ENCODE measurements at places on chromosomes 16 and 17.

DNA sequence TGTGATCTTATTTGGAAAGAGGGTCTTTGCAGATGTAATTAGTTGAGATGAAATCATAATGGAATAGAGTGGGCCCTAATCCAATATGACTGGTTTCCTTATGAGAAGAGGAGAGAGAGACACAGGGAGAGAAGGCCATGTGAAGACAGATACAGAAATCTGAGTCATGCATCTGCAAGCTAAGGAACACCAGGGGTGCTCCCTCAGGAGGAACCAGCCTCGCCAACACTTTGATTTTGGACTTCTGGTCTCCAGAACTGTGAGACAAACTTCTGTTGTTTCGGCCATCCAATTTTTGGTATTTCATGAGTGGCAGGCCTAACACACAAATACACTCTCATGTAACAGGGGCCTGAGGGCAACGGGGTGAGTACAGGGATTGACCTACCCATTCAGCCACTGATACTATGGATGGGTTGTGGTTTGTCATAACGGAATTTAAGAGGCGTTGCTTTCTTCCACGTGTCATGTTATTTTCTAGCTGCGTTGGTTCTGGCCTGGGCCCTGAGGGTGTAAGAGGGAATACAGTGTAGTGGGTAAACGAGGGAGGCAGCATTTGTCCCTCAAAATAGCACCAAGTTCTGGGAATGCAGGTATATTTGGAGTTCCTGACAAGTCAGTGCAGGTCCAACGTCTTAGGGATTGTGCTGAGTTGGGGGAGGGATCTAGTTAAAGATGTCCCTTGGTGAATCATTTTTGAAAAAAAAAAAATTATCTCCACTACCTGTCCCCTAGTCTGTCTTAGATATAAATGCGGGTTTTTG, 17.7 kb downstream of the PLCG2 start:
- DNase-seq = no peak

- no peak for DNase-seq
These were observed 39.9 kb upstream of the LONP2 start for GRCh38 chr16:48203974-48204824.

GRCh38 chr17:32627239-32627996, 140.6 kb downstream of the CDK5R1 start:
- DNase-seq = no peak

GRCh38 chr16:69503244-69503643, 62.5 kb upstream of the NFAT5 start:
- DNase-seq = no peak

DNA sequence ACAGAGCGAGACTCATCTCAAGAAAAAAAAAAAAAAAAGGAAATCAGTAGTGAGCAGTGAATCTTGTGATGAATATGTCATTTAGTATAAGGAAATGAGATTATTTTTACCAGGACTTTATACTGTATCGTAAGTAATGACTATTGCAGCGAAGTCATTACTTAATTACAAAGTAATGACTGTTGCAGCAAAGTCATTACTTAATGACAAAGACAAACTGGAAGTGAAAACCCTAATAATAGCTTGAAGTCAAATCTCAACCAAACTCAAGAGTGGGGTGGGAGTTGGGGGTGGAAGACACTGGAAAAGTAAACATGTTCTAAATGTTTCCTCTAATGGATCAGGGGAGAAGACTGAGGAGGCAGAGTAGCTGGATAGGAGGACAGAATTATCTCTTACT, 76.5 kb downstream of the ARHGAP44 start:
- DNase-seq = no peak

DNA sequence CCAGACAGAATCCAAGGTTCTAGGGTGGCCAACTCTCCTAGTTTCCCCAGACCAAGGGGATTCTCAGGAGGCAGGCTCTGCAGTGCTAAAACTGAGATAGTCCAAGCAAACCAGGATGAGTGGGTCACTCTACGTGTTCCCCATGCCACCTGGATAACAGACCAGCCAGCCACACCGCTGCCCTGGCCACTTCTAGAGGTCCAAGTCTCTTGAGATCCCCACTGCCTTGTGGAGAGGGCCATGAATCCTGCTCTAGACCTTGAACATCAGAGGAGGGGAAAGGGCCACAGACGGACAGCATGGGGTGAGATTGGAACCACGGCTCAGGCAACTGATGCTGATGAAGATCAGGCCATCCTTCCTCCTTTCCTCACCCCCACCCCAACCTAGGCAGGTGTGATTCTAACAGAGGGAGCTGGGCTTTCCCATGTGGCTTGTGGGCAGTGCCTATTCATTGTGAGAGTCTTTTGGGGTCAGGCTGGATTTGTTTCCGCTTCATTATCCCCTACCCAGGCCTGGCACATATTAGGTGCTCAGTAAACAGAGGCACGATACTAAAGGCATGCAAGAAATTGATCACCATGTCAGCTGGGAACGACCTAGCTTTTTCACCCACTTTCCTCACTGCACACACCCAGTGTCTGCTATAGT, 16.8 kb upstream of the TVP23A start:
- no peak for DNase-seq

- no peak for DNase-seq
These were observed 20.5 kb upstream of the MTMR4 start for GRCh38 chr17:58534901-58535421.

- DNase-seq = no peak
These were observed 10.6 kb downstream of the CA10 start for GRCh38 chr17:52147872-52148271.

DNA sequence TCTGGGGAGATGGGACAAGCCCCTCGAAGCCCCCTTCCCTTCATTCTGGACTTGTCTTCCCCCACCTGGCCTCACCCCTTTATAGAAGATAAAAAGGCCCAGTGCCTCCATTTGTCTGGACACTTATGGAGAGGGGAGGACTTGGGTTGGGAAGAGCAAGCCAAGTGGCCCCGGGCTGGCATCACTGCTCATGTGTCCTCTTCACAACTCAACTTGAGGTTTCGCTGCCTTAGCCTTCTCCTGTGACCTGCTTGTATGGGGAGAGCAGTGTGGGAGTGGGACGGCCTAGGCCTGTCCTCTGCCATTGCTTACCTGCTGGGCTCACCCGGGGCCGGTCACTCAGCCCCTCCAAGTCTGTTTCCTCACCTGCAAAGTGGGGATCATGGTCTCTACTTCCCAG, 1.4 kb downstream of the PAQR4 start:
- no peak for DNase-seq

DNA sequence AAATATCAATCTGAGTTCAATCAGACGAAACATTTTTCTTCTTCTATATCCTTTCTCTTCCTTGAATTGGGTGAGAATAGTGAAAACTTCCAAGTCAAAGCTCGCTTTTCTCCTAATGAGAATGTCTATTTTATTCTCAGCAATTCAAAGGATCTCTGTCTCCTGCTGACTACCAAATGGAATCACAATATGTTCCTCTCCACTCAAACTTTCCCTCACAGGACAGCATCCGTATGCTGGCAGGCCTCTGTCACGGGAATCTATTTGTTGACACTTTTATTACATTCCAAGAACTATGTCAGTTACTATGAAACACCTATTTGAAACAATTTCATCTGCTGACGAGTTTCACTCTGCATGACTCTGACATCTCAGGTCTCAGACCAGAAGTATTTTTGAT, 1196.6 kb downstream of the CDH11 start:
- no peak for DNase-seq

- no peak for DNase-seq
These were observed 6.6 kb downstream of the KRABD2 start for GRCh38 chr17:8369944-8370343.

DNA sequence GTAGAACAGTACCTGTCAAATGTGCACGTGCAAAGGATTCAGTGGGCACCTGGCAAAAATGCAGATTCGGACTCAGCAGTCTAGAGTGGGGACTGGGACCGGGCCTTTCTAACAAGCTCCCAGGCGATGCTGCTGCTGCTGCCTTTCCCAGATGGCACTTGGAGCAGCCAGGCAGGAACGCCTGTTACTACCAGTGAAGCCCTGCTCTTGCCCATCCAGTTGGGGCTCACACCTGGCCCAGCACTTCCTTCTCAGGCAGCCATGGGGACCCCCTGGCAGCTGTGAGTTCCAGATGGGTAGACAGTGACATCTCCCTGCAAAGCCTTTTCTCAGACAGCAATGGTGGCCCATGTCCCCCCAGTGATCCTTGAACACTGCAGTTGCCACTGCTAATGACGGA, 30.4 kb downstream of the KDM8 start:
- no peak for DNase-seq

GRCh38 chr17:72089453-72089987, 31.3 kb upstream of the SOX9 start:
- no peak for DNase-seq

- DNase-seq = no peak
These were observed 5.6 kb upstream of the NOTUM start for GRCh38 chr17:81966343-81967243.

- DNase-seq = no peak
These were observed 176.3 kb upstream of the TNRC6C start for GRCh38 chr17:77782201-77782600.

GRCh38 chr16:19664166-19664565, 53.9 kb downstream of the KNOP1 start:
- no peak for DNase-seq

- no peak for DNase-seq
These were observed 27.4 kb downstream of the MYH11 start for GRCh38 chr16:15829460-15829859.

GRCh38 chr16:79717333-79718137, 117.0 kb upstream of the MAF start:
- no peak for DNase-seq

DNA sequence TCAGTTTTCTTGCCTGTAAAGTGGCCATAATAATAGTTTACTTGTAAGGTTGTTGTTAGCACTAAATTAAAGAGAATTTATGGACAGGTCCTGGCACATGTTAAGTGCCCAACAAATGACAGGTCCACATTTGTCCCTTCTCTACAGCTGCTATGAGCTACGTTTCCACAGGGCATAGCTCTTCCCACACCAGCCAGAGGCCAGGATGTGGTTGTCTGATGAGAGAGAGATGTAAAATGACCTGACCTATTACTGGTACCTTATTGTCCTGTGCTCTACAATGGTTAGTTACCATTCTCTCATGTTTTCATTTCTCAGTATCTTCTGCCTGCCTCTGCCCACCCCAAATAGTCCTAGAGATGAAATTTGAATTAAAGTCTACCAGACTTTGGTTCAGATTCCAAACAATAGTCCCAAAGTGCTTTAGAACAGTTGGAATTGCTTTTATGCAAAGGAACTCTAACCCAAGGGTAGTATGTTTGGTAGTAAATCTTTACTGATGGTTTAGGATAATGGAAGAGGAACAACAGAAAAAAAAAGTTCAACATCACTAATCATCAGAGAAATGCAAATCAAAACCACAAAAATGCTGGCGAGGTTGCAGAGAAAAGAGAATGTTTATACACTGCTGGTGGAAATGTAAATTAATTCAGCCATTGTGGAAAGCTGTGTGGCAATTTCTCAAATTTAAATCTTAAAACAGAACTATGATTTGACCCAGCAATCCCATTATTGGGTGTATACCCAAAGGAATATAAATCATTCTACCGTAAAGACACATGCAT, 57.1 kb upstream of the ANKFN1 start:
- DNase-seq = no peak

DNA sequence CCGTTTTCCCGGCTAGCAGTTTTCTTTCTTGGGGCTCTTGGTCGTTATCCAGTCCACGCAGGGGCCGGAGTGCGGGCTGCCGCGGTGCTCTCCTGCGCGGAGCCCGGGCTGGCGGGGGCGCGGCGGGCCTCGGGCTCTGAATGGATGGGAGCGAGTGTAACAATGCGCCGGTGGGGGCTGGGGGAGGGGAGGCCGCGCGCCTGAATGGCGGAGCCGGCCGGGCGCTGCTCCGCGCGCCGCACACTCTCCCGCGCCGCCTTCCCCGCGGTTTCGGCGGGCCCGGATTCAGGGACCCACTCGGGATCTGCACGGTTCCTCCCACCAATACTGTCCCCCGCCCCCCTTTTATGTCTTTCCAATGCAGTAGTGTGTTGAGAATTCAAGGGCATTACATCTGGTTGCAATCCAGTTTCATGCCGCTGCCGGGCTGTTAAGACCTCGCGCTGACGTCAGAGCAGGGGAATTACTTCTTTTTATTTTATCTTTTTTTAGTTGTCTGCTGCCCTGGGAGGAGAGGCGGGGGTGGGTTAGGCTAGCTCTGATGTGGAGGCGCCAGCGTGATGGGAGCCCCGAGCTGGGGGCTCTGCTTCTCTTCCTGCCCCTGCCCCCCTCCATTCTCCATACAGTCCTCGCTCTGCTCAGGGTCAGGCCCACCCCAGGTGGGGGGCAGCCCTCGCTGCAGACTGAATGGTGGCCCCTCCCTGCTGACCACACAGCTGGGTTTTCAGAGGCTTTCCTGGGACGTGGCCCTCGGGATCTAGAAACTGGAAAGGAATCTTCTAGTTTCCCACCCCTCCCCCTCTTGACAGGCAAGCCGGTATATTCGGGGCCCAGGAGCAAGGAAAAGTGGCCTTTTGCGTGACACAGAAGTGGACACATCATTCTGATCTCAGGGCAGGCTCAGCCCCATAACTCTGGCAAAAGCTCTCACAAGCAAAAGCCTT, 1.8 kb downstream of the RAI1 start:
- no peak for DNase-seq

- DNase-seq = no peak
These were observed 7.6 kb upstream of the BMERB1 start for GRCh38 chr16:15426796-15427195.

DNA sequence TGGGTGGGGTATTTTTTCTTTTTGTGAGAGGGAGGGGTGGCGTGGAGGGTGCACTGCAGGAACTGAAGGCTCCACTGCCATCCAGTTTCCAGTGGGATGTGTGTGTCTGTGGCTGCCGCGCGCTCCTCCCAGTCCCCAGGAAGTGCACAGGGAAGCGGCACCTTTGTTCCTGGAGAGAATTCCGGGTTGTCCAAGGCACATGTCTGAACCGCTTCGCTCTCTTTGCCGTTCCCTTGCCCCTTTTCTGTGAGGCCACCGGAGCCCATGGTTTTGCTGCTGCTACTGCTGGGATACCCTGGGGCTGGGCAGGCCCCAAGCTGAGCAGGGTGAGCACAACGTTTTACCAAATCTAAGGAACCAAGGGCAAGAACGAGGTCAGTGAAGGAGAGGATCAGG, 19.5 kb downstream of the ACSF3 start:
- DNase-seq = no peak

GRCh38 chr16:84663433-84664101, 15.3 kb downstream of the KLHL36 start:
- DNase-seq = no peak

GRCh38 chr16:85897382-85897781, 1.6 kb upstream of the IRF8 start:
- DNase-seq = no peak

GRCh38 chr17:50312308-50312707, 33.6 kb upstream of the XYLT2 start:
- DNase-seq = no peak

- DNase-seq = no peak
These were observed 143.8 kb downstream of the AXIN2 start for GRCh38 chr17:65417406-65418221.

DNA sequence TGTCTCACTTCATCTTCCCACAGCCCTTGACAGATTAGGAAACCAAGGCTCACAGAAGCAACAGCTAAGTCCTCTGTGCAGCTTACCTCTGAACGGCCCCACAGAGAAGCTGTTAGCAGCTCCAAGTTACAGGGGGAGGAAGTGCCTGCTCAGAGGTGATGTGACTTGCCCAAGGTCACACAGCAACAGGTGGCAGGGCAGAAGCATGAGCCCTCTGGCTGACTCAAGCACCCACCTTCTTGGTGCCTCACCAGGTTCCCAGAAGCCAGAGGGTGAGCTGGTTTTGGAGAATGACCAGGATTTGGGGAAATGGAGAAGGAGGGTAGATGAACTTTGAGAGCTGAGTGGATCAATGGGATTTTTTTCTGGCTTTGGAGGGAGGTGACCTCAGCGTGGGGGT, 14.0 kb upstream of the RAI1 start:
- no peak for DNase-seq

GRCh38 chr17:82315703-82316358, 1.6 kb downstream of the CD7 start:
- DNase-seq = no peak

- no peak for DNase-seq
These were observed 9.1 kb downstream of the TNFRSF13B start for GRCh38 chr17:16962804-16963203.

Measured in stimulated activated CD4-positive, alpha-beta T cell treated with anti-CD3 and anti-CD28 coated beads, Interleukin-1b, Interleukin-23, amount 100 ng/mL, for 1 hour (primary cell).